ENCODE measurements at places on chromosomes 7 and 10.

- DNase-seq = peak; percentile 21
Observed at GRCh38 chr7:934469-935163, 19.9 kb downstream of the ADAP1 start.

DNA sequence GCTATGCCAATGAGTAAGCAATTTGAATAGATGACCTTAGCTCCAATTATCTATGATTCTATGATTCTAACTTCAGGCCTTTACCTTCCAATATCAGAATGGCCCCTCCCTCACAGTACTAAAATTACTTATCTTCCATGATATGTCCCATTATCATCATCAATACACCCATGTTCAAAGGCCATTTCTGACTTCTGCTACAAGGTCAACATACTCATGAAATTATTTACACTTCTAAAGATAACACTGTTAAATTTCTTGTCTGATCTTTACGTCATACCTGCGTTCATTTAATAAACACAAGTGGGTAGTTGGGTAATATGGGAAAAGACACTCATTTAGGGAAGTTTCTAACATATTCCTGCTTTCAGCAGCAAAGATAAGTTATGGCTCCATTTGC is 21.2 kb downstream of the IMMP2L start:
- DNase-seq = no peak

DNA sequence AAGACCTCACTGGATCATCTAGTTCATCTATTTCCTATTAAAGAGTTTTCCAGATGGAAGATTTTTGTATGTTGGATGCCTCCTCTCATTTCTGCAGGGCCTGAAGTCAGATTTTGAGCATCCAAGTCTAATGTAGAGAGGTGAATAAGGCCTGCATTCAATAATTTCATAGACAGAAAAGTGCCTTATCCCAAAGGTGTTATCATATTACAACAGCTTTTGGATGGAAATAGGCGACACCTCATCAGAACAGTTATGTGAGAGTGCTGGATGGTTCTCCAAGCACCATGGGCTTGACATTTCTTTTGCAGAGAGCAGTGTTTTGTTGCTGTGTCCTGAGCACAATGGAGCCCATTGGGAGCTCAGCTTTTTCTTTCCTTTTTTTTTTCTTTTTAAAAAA is 162.4 kb upstream of the MEOX2 start:
- no peak for DNase-seq

DNA sequence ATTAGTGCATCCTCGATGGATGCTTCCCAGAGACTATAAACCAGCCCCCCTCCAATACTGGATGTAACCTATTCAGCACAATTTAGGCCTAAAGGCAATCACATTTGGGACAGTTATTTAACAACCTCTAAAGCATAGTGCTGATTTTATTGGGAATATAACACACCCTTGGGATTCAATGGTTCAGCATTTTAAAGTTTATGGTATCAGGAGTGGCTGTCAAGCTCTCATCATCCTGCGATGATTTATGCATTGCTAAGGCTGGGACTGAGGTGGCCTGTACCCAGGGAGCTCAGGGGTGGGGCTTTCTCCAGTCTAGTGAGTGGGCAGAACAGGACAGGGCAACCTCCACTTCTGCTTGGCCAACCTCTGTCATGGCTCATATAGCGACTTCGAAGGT is 464.9 kb downstream of the INHBA start:
- DNase-seq = no peak

DNA sequence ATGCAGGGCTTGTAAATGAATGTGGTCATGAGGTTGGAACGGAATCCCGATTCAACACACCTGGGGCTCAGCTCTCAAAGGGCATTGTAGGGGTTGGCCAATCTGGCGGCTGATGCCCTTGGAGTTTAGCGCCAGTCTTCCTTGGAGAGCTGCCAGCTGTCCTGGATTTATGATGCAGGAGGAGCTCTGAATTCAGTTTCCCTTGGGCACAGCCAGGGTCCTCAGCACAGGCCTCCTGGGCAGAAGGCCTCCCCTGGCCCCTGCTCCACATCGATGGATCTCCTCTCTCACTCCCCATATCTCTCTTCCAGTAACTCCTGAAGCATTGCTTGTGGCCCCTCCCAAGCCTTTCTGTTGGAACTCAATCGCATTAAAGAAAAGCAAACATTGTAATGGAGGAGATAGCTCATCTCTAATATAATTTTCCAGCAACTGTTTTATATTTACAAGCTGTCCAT is 985 bp upstream of the CYTH3 start:
- DNase-seq = no peak

DNA sequence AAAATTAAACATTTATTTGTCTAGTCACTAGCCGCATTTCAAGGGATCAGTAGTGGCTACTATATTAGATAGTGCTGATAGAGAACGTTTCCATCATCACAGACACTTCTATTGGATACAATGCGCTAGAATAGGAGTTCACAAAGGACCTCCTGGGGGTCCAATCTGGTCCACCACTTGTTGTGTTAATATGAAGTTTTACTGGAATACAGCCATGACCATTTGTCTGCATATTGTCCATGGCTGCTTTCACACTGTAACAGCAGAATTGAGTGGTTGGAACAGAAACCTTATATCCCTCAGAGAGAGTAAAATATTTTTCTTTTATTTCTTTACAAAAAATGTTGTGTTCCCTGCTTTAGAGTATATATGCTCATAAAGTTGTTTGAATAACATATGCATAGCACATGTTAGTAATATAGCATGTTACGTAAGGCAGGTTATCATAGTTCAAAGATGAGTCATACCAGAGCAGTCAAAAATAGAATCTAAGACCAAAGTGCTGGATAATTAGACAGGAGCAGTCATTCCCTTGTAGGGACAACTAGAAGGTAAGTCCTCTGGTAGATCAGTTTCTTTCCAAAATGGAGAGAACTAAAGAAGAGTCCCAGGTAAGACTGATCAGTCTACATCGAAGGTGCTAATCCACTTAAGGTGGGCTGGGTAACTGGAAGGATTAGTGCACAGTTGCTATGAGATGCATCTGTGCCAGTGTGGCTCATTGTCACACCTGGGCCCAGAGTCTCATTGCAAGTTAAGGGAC is 14.9 kb downstream of the BZW2 start:
- DNase-seq = no peak

All from lower lobe of right lung (tissue), 2 donors.